NK-92 treated with Interleukin-12 subunit alpha and Interleukin-12 subunit beta, amount 100 ng/mL, for 24 hours (cell line): ENCODE measurements at places on chromosomes 5 and 9.
A peak's percentile ranks its signal among the peaks of the same experiment; 100 is the strongest.

DNA sequence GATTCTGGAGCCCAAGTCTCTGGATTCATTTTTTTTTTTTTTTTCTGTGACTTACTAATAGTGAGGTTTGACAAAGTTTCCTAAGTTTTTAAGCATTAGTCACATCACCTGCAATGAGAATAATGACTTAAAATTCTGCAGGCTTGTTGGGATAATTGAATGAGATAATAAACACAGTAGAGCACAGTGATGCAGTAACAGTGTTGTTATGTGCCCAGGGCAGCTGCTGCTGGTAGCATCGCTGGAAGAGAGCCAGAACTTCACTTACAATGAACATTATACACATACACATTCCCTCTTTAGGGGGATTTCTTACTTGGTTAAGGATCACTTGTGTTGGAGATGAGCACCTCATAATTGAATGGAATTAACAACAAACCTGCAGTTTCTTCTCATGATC is 78.9 kb downstream of the ALDH7A1 start:
- no peak for DNase-seq

GRCh38 chr5:158268286-158268685 is 409.3 kb upstream of the CLINT1 start:
- DNase-seq = no peak

GRCh38 chr5:172194985-172195774 is 1.2 kb downstream of the EFCAB9 start:
- no peak for DNase-seq

DNA sequence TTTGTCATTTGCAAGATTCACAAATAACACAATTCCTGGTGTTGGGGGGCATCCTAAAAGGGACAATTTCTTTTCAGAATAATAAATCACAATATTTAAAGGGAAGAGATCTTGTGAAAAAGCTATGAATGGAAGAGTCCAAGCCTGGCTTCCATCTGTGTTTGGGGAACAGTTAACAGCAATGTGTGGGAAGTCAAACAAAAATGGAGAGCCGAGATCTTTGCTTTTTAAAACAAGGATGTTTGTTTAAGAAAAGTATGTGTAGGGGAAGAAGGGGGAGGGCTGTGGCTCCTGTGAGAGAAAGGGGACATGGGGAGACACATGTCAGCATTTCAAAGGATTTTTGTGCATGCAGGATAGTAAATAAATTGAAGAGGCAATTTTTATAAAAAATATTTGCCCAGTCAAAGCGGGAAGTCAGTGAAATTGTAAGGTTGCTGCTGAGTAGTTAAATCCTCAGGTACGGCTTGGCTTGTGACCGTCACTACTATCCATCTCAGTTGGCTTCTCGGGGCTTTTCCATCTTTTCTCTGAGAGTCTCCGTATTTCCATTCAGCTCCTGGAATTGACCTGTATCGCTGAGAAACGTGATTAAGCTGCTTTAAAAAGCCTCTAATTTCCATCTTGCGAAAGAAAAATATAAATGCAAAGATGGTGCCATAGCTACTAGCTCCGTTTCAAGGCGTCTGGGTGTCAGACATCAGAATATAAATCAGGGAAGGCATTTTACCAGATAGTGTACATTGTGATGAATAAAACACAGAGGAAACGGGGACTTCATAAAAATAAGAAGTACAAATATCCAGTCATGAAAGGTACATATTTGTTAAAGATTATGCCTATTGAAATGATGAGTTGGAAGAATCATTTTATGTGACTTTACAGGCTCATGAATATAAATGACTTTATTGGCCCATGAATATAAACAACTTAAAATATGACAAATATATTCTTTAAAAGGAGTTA is 52.9 kb upstream of the VCAN start:
- DNase-seq = no peak

- DNase-seq = no peak
These were observed 22.8 kb downstream of the PTCH1 start for GRCh38 chr9:95494022-95494415.

- no peak for DNase-seq
These were observed 93.3 kb upstream of the CD180 start for GRCh38 chr5:67289763-67290521.

- no peak for DNase-seq
These were observed 119.4 kb upstream of the ACTBL2 start for GRCh38 chr5:57601996-57602395.

DNA sequence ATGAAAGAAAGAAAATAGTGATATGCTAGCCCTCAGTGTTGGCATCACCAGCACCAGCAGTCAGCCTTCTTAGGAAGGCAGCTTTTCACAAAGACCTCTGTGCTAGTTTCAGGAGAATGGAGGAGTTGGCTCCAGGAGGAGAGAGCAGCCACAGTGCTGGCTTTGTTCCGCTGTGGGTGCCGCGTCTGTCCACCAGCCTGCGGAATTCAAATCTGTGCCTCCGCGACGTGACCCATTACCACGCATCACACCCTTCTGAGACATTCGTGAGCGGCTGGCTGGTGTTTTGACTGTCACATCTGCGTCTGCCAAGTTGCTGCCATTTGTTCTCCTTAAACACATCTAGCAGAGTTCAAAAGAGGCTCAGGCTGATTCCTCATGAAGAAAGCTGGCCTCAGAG is 34.4 kb downstream of the SNX18 start:
- no peak for DNase-seq

- no peak for DNase-seq
These were observed 49.1 kb upstream of the CLK4 start for GRCh38 chr5:178675922-178676321.

GRCh38 chr5:135694012-135694411 is 115.2 kb upstream of the CXCL14 start:
- DNase-seq = no peak

DNA sequence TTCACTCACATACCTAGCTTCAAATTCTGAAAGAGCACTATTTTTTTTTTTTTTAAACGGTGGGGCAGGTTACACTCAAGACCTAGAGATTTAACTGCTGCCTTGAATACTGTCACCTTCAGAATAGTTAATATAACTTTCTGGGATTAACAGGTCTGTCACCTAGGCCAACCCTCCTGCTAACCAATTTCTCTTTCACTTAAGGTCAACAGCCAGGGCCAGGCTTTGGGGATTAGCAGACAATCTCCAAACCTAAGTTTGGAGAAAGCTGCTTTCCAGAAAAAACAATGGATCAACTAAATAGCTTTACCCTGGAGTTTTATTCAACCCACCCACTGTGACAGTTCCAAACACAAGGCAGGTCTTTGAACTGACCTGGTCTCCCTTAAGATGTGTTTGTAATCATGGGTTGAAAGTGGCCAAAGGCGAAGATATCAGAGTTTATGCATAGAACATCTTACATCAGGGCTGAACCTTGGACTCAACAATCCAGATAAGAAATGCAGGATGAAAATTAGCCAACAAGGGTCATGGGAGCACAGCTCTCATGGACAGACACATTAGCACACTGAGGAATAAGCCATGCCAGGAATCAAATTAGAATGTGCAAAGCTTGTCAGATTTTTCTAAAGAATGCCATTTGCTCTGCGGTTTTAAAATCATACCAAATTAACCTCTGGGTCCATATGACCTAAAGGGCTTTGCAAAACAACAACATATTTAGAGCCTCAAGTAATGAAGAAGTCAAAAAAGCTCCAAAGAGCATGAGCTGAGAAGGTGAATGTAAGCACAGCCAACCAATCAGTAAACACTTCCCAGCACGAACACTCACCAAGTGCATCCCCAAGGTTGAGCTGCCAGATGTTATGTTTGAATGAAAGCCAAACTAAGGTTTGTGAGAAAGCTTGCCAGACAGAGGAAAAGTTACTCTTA is 538.5 kb upstream of the DMAC1 start:
- no peak for DNase-seq

DNA sequence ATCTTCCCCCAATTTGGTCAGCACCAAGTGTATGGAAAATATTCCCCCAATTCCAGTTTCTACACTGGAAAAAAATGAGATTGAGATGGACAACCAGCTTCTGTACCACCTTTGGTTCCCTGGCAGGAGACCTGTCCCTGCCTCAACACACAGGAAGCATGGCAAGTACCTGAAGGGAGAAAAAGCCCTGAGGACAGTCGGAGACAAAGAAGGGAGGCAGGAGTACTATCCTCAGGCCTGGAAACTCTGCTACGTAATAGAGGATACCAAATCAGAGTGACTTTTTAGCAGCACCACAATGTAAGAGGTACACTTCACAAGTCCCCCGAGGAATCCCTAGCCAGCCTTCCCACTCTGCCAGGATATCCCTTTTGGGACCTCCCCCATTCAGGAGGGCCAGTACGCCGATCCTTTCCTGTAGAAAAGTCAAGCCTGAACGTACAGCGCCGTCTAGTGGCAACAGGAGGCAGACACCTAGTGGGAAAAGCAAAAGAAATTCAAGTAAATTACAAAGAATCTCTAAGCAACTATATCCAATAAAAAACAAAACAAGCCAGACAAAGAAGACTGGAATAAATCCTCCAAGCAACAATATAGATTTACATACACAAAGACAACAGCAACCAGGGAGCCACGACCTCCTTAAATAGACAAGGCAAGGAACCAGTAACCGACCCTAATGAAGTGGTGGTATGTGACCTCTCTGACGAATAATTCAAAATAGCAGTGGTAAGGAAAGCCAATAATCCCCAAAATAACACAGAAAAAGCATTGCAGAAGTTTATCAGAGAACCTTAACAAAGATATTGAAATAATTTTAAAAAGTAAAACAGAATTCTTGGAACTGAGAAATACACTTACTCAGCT is 63.3 kb upstream of the SLCO6A1 start:
- DNase-seq = no peak

GRCh38 chr5:74579215-74579614 is 61.3 kb downstream of the ENC1 start:
- DNase-seq = no peak

- no peak for DNase-seq
These were observed 708.6 kb upstream of the WWC1 start for GRCh38 chr5:167582886-167583285.

DNA sequence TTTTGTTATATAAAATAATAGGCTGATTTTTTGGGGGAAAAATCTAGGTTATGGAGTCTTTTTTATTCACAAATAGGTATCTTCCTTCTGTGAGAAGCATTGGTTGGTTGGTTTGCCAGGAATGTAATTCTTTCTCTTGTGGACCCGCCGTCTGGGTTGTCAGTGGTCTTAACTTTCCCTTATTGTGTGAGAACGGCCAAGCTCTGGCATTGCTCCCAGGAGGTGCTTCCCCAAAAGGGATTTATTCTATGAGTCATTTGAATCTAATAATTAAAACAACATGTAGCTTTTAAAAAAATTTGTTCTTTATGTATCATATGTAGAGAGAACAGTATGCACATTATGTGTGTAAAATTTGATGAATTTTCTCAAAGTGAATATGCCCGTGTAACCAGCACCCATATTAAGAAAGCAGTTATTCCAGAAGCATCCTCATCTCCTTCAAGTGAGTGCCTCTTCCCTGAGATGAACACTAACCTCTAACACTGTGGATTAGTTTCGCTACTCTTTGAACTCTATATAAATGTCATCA is 114.4 kb downstream of the MAST4 start:
- no peak for DNase-seq

- DNase-seq = no peak
These were observed 8.8 kb upstream of the GM2A start for GRCh38 chr5:151244206-151244605.

- DNase-seq = no peak
These were observed 86.8 kb upstream of the TBC1D2 start for GRCh38 chr9:98342098-98342819.

GRCh38 chr9:27367921-27368315 is 71.0 kb upstream of the EQTN start:
- no peak for DNase-seq

GRCh38 chr9:94934816-94935328 is 208.4 kb downstream of the AOPEP start:
- no peak for DNase-seq

- DNase-seq = no peak
These were observed 15.0 kb downstream of the NPR3 start for GRCh38 chr5:32726086-32726557.

DNA sequence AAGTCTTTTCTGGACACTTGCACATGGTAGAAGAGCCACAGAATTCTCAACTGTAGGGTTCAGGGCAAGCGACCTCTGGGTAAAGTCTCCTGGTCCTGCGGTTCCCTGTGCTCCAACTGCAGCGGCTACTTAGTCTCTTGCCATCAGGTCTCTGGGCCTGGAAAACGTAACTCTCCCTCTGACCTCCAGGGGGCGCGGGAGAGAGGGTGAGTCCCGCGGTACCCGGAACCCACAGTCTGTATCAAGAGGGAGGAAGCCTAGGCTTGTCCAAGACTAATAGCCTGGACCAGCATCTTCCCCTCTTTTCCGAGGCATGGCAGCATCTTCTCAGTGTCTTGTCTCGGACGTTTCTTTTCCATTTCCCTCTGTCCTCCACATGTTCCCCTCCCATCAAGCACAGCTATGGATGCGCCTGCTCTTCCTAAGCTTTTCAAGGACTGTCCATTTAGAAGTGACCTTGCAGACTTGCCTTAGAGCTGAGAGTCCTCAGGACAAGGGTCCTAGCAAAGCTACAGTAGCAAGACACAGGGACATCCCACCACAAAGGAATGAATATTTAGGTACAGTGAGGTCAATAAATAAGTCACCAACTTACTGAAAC is 59.3 kb downstream of the FSTL4 start:
- DNase-seq = peak; percentile 30
